ENCODE measurements at places on chromosomes 4 and X. TPM values are rescaled to one million over a fixed set of nuclear protein-coding genes. Genes with fewer than 3 reads are reported as not detected.

DNA sequence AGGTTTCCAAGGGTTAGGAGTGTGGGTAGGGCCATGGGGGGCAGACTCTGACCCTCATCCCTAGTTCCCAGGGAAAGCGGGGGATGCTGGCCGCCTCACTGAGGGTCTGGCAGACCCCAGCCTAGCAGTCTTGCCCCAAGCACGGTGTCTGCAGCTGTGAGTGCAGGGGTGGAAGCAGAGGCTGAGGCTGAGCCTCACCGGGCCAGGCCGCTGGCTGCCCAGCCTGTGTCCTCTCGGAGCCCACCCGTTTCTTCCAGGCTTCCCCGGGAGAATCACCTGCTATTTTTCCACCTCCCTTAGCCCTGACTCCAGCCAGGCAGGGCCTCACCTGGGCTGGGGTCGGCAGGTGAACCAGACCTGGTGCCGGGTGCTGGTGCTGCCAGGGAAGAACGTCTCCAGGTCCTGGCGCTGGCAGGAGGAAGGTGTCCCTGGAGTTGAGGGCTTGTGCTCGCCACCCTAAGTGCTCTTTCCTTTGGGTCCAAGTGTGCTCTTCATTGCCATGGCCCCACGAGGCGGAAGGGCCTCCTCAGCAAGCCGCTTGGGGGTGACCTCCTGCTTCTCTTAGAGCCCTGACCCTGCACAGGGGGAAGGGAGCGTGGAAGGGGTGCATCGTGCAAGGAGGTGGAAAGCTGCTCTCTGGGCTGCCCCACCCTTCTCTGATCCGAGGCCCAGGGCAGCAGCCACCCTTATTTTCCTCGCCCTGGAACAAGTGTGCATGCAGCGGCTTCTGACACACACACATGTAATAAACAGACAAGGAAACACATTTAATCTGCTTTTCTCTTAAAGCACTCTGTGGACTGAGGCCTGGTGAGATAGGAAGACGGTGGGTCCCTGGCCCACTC is 112.7 kb downstream of the FAM53A start:
- DNase-seq, result no peak

ENAM gene
- total RNA-seq, result not detected

DNA sequence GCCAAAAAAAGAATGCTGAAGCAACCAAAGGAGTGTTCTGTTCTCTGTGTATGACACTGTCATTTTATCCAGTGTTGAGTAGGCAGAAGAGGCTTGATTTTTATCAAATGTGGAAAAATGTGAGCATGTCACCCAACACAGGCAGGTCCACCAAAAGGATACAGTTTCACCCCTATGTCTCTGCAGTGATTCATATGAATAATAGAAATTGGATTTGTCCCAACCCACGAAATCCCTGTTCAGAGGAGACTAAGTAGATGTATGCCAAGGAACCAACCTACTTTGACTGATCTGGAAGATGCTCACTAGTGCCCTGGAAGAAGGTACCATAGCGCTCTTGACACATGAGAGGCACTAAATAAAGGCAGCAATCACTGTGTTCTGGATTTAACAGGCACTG is 72.5 kb downstream of the FGF13 start:
- DNase-seq, result no peak

DNA sequence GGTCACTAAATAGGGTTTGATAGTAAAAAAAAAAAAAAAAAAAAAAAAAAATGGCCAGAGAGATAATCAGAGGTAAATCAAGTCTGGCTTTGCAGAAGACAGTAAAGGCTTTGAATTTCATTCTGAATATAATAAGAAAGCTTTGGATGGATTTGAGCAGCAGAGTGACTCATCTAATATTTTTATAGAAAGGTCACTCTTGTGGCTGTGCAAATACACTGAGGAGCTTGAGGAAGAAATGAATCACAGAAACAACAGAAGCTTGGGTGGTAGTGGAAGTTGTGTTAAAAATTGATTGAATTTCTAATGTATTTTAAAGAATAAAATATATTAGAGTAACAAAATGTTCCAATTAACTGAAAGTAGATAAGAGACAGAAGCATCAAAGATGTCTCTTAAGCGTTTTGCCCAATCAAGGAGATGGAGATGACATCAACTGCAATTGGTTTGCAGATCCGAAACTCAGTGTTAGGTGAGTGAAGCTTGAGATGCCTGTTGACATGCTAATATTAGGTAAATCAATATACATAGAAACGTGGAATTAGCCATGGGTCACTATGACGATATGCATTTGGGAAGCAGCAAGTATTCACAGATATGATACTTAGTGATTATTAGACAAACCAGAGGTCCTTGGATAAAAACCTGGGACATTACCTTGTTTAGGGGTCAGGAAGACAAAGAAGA is 280.5 kb downstream of the GPM6A start:
- no peak for DNase-seq

GRCh38 chrX:91108761-91109160 is 325.9 kb upstream of the PABPC5 start:
- no peak for DNase-seq

IL21 gene
- not detected for total RNA-seq

DNA sequence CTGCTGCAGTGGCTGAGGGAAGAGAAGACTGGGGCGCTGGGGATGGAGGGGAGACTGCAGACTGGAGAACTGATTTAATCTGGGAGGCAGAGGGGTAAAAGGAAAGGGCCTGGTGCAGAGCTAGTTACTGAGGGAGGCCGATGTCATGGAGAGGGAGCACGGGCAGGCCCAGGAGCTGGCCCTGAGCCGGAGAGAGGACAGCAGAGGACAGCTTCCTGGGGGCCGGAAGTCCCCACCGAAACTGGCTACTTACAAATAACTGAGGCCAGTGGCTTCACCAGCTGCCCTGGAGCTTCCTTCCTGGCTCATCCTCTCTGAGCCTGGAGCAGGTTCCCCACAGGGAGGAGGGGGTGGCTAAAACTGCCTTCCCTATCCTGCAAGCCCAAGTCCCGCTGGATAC is 26.9 kb downstream of the NSG1 start:
- no peak for DNase-seq

FRMD7 gene
- not detected for total RNA-seq

GNL3L gene
- total RNA-seq, result 25.3 TPM

TMSB15C gene
- total RNA-seq, result 4.7 TPM

All from vagina (tissue), 2 donors.